ENCODE measurements at places on chromosomes 16 and 17. TPM values are rescaled to one million over a fixed set of nuclear protein-coding genes. Genes with fewer than 3 reads are reported as not detected.
A peak's percentile ranks its signal among the peaks of the same experiment; 100 is the strongest.

The ADAM11 gene
- 0.42 TPM for total RNA-seq

The SNAI3 gene
- total RNA-seq: 0.25 TPM

DNA sequence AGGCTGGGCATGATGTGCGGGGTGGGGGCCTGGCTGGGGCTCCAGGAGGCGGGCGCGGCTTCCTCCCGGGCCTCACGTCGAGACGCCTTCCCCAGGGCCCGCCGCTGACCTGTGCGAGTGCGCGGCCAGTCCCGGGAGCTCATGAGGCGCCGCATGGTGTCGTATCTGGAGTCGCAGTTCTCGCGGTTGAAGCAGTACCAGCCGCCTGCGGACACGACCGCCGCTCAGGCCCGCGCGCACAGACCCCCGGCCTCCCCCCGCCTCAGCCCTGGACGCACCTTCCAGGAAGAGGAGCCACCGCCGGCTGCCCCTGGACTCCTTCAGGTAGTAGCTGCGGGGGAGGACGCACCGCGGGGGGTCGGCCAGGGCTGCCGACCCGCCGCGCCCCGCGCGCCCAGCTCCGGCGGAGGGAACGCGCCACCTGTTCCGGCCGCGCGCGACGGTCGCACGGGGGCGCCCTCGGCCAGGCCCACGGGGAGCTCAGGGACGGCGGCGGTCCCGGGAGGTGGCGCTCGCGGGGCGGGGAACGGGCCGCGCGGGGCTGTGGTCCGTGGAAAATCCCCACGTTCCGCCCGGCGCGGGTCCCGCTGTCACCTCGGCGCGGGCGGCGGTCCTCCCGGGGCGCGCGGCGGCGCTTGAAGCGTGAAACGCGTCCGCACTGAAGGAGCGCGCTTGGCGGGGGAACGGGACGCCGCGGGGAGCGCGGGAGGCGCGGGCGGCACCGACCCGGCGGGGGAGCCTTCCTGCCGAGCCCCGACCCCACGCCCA, 1.4 kb downstream of the NOTUM start:
- DNase-seq: peak; percentile 74

- DNase-seq: no peak
These were observed 1.7 kb upstream of the THRA start for GRCh38 chr17:40060887-40061608.

DNA sequence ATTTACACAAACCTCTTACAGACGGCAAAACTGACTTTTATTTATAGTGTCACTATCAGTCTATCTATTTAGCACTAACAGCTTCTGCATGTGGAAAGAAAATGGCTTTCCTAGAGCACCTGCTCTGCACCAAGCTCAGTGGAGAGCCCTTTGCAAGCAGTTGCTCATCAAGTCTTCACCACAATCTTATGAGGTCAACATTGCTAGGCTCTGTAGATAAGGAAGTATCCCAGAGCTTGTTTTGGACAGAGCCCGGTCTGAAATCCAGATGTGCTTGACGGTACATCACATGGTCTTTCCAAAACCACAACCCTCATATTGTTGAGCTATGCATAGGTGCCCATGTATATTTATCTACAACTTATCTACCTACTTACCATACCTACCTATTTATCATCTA, 572.7 kb upstream of the CDH5 start:
- DNase-seq: no peak

DNA sequence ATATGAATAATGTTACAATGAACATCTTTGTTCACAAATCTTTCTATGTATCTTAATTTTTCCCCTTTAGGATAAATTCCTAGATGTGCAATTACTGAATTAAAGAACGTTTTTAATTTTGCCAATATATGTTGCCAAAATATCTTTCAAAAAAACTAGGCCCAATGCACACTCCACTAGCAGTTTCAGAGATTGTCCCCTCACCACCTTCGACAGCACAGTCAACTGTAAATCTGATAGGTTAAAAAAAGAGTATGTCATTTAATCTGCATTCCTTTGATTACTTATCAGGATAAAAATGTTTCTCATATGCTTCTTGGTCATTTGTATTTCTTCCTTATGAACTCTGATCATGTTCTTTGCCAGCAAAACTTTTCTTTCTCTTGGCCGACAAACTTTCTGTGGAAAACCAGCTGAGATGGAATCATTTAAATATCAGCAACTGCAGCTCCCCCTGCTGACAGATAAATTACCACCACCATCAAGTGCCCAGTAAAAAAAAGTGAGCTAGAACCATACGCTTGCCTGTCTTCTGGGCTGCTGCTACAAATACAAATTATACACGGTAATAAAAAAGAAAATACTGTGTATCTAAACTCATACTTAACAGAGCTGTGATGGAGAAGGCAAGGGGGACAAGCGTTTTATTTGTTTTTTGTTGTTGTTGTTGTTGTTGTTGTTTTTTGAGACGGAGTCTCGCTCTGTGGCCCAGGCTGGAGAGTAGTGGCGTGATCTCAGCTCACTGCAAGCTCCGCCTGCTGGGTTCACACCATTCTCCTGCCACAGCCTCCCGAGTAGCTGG, 19.6 kb upstream of the KANSL1 start:
- peak; percentile 85 for DNase-seq

DNA sequence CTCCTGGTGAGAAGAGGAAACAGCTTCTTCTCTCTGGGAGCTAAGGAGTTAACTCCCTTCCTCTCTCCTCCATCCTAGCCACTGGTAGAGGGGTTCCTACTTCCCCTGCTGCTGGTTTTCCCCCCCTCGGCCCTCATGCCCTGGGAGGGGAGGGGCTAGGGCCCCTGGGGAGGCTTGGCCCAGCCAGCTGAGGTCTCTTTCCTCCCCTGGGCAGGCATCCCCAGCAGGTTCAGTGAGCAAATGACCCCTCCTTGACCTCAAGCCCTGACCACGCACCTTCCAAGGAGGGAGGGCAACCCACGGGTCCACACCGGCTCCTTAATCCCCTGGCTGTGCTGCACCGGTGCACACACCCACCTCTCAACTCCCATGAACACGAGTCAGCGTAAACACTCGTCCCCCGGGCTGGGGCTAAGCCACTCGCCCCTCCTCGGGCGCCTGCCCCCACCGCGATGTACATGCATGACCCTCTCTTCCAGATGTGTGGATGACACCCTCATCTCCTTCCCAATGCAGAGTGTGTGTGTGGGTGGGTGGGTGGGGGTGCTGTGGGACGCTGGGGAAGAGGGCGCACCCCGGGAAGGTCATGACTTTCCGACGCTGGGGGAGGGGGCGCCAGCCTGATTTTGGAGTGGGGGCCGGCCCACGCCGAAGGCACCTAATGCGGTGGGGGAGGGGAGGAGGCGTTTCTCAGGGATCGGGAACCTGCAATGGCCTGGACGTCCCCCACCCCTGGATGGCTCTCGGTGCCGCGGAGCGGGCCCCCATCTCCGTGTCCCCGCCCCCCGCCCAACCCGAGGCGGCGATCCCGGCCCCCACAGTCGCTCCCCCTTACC, 33.7 kb downstream of the SRCIN1 start:
- DNase-seq: no peak
